Activated CD8-positive, alpha-beta memory T cell treated with anti-CD3 and anti-CD28 coated beads, Interleukin-2, amount 10 ng/mL, durations not matched to agents 7 days and 5 days (primary cell): ENCODE measurements at places on chromosomes 4 and X.

- no peak for DNase-seq
Measured at GRCh38 chrX:4239650-4240540, 526.4 kb upstream of the PRKX start.

DNA sequence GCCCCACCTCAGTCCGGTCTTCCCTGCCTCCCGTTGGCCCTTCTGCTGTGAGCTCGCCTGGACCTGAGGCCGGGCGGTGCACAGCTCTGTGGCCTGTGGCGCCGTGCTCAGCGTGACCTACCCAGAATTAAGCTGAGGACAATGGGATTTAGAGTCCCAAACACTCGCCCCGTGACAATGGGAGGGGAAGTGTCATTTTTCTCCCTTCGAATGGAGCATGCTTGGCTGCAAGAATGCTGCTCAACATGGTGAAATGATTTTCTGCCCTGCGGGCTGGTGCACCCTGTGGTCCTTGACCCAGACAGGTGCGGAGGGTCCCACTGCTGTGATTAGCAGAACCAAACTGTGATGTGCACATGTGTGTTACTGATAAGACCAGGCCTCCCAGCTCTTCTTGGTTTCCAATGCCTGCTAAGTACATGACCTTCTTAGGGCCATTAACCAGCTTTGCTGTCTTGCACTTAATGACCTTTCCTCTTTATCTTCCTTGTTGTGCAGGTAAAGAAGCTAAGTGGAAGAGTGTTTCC lies 772 bp downstream of the EOLA1 start:
- DNase-seq = no peak

- DNase-seq = no peak
Measured at GRCh38 chr4:107035819-107036583, at the start of gene DKK2. TSS of gene DKK2 (minus strand) at chr4:107036313. CDS start at chr4:107035591, 722 bp downstream.

GRCh38 chr4:40581254-40582140 lies 48.2 kb downstream of the RBM47 start:
- DNase-seq = no peak

DNA sequence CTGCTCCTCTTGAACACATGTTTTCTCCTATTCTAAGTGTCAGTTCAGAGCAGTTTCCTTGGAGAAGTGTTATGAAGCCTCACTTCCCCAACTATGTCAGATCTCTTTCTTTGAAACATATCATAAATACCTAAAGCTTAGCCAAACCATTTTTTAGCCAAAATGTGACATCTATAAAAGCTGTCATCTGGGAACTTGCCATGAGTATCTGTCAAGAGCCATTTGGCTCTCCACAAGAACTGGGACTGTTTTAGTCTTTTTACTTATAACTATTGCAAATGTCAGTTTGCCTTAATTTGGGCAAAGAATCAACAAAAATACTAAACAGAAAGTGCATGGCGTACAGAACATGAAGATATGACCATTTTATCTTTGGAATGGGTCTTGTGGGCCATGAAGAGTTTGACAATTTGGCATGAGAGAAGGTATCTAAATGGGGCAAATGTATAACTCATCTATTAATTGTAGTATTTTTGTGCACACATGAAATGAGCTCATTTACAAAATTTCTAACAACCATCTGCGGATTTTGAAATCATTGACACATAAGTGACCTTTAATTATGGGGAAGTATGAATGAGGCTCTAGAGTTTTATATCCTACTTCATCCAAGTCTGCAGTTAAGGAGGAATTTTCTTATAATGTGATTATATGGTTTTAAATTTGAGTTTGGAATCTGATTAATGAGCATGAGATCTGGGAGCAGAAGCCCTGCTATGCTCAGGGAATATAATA lies 129.1 kb upstream of the PACRGL start:
- DNase-seq = no peak

- no peak for DNase-seq
Measured at GRCh38 chr4:182018691-182019090, 224.5 kb upstream of the TENM3 start.
